NCI-H2081 treated with DMSO at 0.1 percent for 48 hours (cell line): ENCODE measurements at places on chromosomes 11 and 22.
A peak's percentile ranks its signal among the peaks of the same experiment; 100 is the strongest.

DNA sequence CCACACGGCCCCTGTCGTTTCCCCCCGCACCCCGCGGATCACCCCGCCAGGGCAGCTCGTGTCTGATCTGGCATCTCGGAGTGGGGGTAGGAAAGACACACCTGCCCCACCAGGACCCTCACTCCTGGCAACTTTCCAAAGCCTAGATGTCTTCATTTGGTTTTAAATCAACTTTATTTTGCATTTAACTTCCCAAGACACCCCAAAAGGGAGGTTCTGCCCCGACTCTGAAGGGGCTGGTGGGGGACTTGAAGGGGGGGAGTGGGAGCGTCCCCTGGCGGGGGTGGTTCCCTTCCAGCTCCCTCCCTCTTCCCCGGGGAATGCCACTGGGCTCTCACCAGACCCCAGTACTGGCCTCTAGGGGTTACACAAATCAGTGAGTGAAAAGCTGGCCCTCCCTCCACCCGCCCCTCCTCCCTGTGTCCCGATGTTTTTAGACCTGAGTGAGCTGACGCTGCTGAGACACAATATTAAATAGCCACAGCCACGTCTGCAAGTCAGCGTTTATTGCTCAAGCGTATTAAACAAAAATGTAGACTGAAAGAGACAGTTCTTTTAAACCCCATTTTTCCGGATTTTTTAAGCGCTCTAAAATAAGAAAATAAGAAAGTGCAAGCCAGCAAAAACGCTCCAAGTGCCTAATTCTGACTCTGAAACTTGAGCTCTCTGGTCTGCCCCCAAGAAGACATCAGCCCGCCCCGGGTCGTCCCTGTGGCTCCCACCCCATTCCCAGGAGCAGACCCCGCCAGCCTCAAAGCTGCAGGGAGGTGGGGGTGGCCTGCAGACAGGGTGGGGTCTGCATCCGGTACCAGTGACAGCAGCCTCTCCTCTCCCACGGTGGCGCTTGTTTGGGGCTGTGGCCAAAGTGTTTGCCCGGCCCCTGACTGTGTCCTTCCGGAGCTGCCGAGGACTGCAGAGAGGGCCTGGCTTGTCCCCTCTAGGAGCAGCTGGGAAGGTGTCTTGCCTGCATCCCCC lies 1.1 kb upstream of the TTLL8 start:
- no peak for DNase-seq

DNA sequence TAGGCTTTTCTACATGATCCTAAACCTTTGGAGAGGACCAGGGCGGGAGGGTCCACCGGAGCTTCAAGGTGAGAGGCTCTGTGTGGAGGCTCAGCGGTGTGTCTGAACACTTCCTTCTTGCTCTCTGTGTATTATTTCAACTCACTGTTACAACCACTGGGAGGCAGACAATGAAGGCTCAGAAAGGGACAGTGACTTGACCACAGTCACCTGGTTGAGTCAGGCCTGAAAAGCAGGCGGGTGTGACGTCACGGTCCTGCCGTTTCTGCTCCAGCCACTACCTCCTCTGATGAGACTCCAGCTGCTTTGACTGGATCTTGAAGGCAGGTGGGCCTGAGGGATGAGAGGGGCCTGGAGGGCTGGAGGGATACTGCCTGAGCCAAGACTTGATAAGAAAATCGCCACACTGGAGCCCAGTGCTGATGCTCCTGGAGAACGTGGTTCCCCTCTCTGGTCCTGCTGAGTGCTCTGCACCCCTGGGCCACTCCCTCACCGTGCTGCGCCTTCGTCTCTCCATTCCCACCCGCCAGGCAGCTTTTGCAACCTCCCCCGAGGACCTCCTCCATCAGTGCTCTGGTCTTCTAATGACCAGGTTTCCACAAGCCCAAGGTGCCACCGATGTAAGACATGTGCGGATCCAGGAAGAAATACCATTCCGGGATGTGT lies 27.9 kb downstream of the KCNC1 start:
- no peak for DNase-seq

GRCh38 chr11:33514079-33514925 lies 186.3 kb downstream of the C11orf91 start:
- DNase-seq = no peak

DNA sequence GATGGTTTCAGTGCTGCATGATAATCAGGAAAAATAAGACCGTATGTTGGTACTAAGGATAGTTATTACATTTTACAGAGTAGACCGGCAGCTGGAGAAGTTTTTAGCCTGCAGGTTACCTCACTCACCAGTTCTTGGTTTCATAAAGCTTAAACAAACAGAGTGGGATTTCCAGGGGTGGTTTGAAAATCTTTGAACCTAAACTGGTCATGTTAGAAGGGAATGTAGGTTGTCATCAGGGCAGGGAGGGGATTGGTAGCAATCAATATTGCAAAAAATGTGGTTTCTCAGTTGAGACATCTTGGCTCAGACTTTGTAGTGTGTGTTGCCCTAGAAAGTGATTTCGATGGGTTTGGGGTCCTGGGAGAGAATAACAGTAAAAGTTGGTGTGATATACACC lies 17.5 kb downstream of the EXT2 start:
- DNase-seq = no peak

GRCh38 chr11:65634109-65634436 lies 3.8 kb upstream of the SIPA1 start:
- DNase-seq = no peak

- no peak for DNase-seq
Observed at GRCh38 chr11:44709281-44709562, 17.5 kb upstream of the TSPAN18 start.

- no peak for DNase-seq
Observed at GRCh38 chr22:49962751-49963646, 2.4 kb downstream of the PIM3 start.

- no peak for DNase-seq
Observed at GRCh38 chr22:50504369-50505211, 2.9 kb downstream of the LMF2 start.

- peak; percentile 53 for DNase-seq
Observed at GRCh38 chr11:77407613-77408012, 66.3 kb downstream of the PAK1 start.

DNA sequence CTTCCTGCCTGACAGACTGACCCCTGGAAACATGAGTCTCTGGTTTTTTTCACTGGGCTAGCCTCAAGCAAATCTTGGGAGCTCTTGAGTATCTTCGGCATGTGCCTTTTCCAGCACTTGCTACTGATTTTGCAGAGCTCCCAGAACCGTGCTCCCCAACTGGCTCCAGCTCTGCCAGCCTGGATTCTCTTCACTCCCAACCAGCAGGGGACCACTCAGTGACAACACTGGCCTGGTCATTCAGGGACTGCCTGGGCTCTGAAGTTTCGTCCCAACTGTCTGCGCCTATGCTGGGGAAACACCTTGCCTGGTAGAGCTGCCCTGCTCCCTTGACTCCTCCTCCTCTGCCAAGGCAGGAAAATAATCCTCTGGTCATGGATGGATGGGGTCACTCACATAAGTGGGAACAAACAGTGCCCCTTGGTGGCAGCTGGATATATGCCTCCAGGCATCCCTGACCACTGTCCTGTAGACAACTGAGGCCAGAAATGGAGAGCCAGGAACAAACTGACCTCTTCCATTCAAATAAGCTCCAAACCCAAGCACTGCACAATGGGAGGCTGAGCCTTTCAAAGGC lies 30.2 kb downstream of the POLDIP3 start:
- DNase-seq = no peak

DNA sequence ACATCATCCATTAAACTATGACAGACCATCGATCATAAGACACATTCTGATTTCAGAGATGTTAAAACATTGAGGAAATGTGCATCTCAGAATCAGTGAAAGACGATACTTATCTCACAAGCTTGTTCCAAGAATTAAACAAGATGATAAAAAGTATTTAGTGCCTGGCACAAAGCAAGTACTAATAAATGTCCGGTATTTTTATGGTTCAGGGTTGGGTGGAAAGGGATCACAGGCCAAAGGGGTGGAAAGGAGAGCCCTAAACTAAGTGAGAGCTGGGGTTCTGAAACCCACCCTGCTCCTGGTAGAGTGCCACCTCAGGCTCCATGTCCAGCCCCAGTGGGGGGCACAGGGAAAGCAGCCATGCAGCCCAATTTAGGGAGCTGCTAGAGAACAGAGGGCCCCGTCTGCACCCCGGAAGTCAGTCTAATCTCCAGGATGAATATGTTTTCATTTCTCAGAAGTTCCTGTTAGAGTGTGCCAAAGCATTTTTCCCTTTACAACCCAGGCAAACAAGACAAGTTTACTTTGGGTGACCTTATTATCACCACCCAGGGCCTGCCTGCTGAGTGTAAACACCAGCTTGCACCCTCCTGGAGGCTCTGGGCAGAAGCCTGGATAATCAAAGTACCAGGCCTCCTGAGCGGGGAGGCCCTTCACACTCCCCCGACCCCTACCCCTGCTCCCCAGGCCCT lies 3.8 kb upstream of the CREB3L1 start:
- DNase-seq = no peak

DNA sequence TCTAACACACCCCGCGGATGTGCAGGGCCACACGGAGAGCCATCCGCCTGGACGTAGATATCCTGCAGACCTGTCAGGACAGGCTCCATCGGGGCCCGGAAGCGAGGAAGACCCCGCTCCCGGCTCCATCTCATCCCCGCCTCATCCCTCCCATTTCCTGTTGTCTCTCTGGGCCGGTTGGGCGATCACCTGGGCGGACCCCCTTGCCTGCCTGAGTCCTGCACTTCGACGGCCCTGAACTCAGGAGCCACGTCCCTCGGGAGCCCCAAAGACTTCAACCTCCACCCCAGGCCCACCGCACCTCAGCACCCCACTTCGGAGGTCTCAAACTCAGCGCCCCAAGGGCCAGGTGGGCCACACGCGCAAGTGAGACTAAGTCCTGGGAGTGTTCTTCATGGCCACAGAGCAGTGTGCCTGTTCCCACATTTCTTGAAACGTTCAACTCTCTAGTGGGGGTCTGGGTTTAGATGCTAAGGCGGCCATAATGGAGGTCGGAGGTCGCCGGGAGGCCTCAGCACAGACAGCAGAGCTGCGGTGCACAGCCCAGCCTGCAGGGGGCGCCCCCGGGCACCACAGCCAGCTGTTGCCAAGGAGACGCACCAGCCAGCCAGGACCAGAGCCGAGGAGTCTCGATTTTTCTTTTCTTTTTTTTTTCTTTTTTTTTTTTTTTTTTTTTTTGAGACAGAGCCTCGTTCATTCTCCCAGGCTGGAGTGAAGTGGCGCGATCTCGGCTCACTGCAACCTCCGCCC lies 26.0 kb upstream of the FADD start:
- DNase-seq = no peak

DNA sequence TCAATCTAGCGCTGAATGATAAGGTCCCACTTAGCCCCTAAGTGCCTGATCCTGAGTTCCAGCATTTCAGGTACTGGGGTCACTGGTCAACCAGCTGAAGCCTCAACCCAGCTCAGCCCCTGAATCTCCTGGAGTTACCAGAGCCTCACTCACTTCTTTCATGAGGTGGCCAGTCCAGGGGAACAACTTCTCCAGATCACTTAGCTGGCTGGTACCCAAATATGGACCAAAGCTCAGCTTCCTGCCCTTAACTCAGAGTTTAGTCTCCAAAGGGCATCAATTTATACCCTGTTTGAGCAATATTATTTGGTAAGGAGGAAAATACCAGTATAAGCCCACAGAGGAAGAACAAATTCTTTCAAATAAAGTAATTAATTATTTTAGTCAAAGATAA lies 105.6 kb downstream of the SLC1A2 start:
- no peak for DNase-seq

DNA sequence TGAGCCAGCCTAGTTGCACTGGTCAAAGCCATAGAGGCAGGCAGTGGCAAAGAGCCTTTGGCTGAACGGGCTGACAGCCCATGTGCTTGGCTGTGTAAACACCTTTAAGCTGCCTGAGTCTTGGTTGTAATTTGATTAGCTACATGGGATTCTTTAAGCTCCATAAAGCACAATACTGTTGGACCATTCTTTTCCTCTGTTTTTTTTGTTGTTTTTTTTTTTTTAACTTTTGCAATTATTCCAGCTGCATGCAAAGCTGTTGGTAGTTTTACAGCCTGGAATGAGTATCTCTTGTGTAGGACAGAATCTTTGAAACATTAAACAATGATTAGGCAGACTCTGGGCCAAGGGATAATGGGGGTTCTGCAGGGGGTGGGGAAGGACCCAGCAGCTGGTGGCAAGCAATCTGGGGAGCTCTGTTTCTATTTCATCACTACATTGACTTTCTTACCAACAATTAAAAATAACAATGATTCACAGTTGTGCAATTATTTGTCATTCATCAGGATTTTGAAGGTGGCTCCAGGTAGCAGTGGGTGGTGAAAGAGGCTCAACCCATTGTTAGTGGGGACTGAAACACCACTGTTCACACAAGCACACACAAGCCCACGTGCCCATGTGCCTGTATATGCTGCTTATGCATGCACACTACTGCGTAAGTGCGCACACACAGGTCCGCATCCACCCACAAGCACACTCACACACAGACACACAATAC lies 69.5 kb upstream of the CSNK2A3 start:
- peak; percentile 35 for DNase-seq
